ENCODE measurements at places on chromosomes 13 and 19.

- peak; percentile 70 for DNase-seq
Measured at GRCh38 chr13:108227651-108228272, 9.6 kb downstream of the ABHD13 start.

- DNase-seq, result no peak
Measured at GRCh38 chr19:38563475-38563874, 54.3 kb downstream of the MAP4K1 start.

DNA sequence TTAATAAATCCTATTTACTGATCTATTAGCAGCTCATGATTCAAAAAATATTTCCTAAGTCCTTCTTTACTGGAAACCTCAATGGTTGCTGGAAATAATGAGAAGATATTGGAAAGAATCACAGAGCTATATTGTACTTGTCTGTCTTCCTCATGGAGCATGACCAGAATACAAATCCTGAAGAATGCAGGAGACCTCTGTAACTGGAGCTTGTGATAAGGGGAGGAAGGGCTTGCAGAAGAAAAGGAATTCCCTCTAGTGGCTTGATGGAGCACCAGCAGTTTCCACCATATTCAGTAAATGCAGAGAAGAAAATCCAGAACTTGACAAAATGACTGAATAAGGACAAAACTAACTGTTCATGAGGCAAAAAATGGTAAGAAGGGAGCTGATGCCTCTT, 1333.1 kb downstream of the EFNB2 start:
- peak; percentile 43 for DNase-seq

GRCh38 chr19:15216363-15216762, 15.6 kb upstream of the NOTCH3 start:
- DNase-seq, result no peak

DNA sequence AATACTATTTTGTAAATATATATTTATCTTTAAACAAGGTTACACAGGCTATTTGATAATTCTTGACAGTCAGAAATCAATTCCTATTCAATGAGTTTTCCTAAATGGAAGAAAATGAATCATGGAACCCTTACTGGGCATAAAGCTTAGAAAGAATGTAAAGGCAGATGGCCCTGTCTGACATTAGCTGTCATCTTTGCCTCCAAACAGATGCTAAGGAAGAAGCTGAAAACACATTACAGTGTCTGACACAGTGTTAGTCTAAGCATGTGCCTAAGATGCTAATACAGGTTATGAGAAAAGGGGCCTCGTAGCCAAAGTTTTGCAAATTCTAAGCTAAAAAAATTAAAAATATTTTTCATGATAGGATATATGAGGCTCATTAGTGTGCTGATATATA, 112.8 kb downstream of the ITGBL1 start:
- DNase-seq, result no peak

DNA sequence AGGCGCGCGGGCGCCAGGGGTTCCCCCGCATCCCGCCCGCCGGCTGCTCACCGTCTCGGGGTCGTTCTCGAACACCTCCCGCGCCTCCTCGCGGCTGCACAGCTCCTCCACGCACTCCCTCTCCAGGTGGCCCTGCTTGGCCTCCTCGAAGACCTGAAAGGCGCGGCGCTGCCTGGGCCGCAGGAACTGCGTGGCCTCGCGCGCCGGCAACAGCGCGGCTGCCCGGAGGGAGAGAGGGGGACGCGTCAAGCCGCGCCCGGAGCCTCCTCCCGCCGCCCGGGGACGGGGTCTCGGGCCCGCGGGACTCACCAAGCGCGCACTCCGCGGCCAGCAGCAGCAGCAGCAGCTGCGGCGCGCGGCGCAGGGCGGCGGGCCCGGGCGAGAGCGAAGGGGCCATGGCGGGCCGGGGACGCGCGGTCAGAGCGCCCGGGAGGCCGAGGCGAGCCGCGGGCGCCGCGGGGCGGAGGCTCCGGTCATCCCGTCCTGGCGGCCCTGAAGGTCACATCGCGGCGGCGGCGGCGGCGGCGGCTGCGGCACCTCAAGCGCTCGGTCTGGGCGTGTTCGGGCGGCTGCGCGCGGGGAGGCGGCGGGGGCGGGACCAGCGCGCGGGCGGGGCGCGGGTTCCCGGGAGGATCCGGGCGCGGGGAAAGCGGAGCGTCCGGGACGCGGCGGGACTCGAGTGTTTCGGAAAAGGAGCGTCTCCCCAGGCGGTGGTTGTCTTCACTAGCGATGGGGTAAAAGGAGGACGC, at the start of gene GAS6:
Gene GAS6 (minus strand): TSS at position 553 of the 749 bp plus-strand sequence. CDS start 156 bp downstream, at position 397.
- DNase-seq, result peak; percentile 32

- no peak for DNase-seq
Measured at GRCh38 chr13:32201809-32202208, 113.4 kb downstream of the ZAR1L start.

- DNase-seq, result peak; percentile 57
Measured at GRCh38 chr19:49469828-49470614, 4.0 kb upstream of the FLT3LG start.

GRCh38 chr13:53206455-53206854, 177.8 kb downstream of the OLFM4 start:
- peak; percentile 4 for DNase-seq

DNA sequence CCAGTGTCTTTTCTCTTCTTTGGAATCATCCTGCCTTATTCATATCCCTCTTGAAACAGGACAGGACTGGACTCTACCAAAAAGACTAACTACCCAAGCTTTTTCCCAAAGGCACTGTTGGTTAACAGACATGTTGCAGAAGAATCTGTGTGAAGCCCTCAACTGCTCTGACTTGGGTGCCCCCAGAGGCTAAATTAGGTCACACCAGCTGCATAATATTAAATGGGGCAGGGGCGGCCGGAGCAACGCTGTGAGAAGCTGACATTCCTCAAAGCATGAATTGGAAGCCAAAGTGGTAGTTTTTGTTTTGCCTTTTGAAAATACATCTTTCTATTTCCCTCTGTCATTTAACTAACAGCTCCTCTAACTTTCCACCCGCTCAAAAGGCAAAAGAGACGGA, 185.9 kb downstream of the LHFPL6 start:
- DNase-seq, result no peak

DNA sequence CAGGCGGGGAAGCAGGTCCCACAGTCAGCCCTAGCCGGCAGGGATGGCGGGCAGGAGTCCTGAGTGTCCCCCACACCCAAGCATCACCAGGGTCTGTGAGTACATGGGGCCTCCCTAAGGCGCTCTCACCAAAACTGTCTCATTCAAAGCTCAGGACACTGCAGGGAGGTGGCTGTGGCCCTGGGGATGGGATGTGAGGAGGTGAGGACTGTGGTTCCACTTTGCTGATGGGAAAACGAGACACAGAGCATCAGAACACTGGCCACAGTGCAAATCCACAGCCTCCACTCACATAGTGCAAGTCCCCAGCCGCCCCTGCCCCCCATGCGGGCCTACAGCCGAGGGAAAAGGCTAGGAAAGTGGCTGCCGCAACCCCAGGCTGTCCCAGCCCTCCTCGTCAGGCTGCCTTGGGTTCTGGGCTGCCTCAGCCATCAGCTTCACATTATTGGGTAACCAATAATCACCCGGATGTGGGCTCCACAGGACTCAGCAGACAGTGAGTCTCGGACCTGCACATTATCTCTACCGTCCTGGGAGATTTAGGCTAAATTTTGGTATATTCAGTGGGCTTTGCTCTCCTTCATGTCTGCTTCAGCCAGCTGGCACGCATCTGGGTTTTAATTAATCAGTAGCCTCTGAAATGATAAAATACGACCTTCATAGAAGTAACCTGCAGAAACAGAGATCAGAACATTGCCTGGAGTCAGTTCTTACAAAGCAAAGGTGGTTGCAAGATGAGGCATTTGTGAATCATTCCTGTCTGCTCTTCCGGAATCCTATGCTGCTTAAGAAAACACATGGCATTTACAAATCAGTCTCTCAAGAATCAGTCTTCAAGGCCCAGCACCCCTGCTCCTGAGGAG, 77.0 kb downstream of the SOX1 start:
- no peak for DNase-seq

- no peak for DNase-seq
Measured at GRCh38 chr19:3494559-3494958, 5.9 kb downstream of the DOHH start.

GRCh38 chr13:38687246-38688229, 661 bp downstream of the FREM2 start:
- no peak for DNase-seq

- peak; percentile 44 for DNase-seq
Measured at GRCh38 chr13:27635266-27635665, 13.6 kb downstream of the POLR1D start.

DNA sequence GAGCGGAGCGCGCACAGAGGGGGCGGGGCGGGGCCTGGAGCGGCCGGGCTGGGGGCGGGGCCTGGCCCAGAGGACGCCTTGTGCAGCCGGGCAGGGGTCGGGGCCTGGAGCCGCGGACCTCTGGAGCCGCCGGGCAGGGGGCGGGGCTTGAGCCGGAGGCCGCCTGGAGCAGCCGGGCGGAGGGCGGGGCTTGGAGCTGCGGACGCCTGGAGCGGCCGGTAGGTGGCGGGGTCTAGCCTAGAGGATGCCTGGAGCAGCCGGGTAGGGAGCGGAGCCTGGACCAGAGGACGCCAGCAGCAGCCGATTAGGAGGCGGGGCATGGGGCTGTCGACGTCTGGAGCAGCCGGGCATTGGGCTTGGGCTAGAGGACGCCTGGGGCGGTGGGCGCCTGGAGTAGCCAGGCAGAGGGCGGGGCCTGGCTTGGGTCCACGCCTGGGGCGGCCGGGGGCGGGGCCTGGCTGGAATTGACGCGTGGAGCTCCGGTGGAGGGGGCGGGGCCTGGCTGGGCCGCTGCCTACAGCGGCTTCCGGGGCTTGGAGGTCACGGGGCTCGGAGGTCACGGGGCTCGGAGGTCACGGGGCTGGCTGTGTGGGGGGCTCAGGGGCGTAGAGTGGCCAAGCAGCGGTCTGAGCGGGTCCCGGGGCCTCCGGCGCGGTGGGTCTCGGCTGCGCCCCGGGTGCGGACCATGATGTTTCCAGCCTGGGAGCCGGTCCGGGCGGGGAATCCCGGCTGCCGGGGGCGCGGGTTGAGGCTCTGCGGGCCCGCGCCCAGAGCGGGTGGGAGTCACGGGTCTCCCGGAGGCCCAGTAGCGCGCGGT, at the start of gene ANKRD10:
Gene ANKRD10 (minus strand): TSS at position 13 of the 817 bp plus-strand sequence. CDS start 135 bp downstream, outside the sequence.
- DNase-seq, result peak; percentile 97

DNA sequence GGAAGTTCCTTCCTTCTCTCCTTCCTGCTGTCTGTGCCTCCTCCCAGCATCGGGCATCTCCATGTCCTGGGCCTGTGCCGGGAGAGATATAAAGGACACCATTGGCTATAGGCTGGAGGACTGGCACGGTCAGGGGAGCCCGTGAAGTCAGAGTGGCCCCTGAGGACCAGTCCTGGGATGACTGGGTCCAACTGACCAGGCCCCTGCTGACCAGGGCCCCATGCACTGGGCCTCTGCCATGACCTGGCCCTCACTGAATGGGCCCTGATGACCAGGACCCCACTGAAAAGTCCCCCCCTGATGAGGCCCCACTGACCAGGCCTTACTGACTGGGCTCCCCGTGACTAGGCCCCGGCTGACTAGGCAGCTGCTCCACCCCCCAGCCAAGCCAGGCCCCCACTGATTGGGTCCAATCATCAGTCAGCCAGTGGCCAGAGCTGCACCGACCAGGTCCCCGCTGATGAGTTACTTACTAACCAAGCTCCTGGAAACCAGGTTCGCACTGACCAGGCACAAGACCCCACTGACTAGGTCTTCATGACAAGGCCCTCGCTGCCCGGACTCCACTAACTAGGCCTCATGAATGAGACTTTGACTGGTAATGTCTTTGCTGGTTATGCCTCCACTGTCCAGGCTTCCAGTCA, 20.0 kb upstream of the ZNF14 start:
- no peak for DNase-seq

- DNase-seq, result no peak
Measured at GRCh38 chr13:94598281-94598680, 2.3 kb upstream of the TGDS start.

- DNase-seq, result no peak
Measured at GRCh38 chr13:45299194-45299593, 41.8 kb downstream of the TPT1 start.

DNA sequence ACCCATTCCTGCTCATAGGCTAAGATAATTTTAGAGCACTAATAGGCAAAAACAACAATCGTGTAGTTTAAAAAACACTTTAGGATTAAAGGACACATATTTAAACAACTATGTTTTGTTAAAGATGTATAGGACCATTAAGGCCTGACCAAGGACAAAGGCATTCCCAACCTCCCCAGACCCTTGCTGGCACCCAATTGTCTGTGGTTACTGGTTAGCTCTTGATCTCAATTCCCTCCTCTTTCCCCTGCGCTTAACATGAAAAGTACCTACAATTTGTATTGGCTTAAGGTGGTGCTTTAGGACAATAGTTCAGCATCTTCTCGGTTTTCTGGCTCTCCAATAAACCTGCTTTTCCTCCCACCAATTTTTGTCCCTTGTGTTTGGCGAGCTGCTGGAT, 51.0 kb downstream of the TEX26 start:
- DNase-seq, result no peak

GRCh38 chr13:49356223-49356622, 87.6 kb downstream of the CAB39L start:
- no peak for DNase-seq

DNA sequence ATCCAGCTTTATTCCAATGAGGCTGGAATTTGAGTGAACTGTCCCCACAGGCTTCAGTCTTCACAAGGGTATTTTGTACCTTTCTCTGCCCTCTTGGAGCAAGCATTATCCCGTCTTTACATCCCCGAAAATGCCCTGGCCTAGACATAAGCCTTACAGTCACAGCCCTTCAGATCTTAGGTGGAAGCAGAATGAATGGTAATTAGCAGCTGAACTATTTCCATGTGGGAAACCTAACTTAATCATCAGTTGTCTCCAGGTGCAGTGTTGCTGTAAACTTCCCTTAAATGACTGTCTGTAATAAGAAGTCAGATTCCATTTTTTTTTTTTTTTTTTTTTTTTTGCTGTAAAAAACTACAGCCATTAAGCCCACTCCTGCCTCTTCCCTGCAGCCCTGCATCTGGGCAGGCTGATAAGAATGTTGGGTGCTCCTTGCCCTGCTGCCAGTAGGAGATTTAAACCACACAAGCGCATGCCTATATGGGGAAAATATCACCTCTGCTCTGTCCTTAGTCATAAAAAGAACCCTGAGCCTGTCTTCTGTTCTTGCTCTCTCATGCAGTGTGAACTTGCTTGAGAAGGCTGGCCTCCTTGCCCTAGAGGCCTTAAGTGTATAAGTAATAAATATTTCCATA, 426.8 kb upstream of the SLITRK5 start:
- DNase-seq, result peak; percentile 27

GRCh38 chr19:38190061-38190460, 34.0 kb downstream of the DPF1 start:
- no peak for DNase-seq

Measured in KBM-7 (cell line).